ENCODE measurements at places on chromosomes 1 and 21.

- DNase-seq: no peak
Observed at GRCh38 chr1:29498126-29499103, 262.1 kb downstream of the PTPRU start.

GRCh38 chr1:21873761-21874160 lies 61.7 kb downstream of the LDLRAD2 start:
- no peak for DNase-seq

DNA sequence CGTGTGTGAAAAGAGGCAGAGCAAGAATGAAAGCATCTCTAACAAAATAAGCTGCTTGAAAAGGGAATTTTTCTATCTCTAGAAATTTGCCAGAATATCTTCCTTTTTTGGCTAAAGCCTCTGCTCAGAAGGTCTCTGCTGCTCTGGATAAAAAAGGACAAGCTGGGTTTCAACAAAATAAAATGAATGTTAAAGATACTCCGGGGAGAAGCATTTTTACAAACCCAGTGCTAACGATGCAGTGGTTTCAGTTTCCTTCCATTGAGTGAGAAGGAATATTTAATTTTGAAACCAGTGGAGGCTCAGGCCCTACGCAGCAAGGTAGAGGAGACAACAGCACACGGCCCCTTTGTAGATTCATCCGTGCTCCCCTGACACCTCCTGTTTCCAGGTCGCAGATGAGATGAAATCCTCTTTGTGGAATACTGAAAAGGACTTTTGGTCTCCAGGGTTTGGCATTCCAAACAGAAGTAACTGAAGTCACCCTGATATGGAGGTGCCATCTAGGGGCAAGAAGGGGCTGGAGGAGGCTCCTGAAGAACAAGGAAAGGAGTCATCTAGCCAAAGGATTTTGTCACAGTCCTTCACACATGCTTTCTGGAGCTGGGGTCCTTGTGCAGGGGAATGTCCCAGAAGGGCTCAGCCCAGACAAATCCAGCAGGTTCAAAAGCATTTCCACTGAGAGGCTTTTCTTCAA lies 65.7 kb upstream of the SYT6 start:
- DNase-seq: peak; percentile 28

DNA sequence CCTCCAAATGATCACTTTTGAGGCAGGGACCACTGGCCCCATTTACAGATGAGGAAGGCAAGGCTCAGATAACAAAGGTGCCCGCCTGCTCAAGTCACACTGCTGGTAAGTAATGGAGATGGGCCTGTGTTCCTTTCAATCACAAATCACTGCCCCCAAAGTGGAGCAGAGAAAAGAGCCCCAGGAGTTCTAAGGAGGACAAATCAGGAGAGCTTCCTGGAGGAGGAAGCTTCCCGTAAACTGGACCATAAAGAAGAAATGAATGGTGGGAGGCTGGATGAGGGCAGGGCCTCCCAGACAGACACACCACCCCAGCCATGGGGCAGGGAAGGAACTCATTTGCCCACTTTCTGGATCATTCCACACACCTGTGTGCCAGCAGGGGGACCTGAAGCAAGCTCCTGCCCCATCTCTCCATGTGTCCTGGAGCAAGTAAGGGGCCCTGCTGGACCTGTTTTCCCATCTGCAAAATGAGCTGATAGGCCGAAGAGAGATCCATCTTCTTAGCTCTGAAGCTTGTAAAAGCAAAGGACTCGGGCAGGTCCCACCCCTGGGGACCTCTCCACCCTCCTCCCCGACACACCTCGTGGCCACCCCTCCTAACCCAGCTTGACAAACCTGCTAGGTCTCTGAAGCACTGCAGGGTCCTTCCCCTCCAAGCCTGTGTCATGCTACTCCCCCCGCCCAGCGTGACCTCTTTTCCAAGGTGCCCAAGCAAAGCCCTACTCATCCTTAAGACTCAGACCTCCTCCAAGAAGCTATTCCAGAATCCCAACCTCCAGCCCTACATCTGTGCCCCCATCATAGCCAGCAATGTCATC lies 5.5 kb downstream of the LAPTM5 start:
- no peak for DNase-seq

GRCh38 chr1:241963722-241964121 lies 6.2 kb downstream of the BECN2 start:
- DNase-seq: no peak

DNA sequence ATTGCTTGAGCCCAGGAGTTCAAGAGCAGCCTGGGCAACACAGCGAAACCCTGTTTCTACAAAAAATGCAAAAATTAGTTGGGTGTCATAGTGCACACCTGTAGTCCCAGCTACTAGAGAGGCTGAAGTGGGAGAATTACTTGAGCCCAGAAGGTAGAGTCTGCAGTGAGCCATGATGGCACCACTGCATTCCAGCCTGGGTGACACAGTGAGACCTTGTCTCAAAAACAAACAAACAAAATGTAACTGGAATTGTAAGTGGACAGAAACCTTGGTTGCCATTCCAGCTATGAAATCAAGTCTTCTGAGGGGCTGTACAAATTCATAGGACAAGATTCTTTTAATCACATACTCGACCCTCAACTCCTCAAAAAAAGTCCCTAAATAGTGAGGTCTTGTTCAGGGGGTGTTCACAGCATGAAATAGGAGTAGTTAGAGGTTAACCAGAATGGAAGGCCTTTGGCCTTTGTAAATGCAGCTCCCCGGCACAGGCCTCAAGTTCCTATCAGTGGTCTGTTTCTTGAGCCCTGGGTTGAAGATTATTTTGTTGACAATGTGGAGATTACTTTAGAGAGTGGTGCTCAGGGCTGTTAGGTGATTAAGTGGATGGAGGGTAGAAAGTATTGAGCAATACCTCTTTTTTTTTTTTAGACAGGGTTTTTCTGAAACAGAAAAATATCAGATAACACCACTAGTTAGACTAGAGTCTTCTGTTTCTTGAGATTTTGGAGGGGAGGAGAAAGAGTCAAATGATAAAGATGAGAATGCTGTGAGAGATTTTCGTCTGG lies 138.7 kb upstream of the ZNF648 start:
- DNase-seq: no peak

DNA sequence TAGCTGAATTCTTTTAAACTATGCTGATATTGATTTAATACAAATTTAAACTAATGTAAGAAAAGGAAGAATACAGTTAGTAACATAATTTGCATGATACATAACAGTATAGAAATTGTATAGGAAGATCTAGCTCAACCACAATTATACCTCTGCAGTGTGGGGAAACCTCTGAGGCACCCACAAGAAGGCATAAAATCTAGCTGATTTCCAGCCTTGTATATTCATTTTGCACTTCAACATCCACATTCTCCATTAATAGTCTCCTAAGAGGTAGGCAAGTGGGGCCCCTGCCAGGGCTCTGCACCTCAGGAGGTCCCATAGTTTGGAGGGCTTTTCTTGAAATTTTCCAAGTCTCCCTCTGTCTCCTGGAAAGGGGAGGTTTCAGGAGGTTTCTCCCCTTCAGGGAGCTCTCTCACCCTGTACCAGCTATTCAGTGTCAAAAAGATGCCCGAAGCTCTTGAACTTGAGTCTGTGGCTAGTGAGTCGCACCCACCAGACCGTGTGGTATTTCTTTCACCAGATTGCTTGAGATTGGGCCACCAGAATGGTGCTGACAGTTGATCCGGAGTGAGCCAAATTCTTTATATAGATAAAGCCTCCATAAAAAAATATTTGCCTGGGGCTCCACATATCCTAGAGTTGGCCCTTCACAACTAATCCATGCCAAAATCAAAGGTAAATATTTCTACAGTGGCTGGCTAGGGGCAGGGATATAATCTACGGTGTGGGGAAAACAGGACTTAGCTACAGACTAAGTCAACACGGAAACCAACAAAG lies 108.2 kb downstream of the TIAM1 start:
- no peak for DNase-seq

GRCh38 chr1:153805042-153805745 lies 30.0 kb downstream of the SLC27A3 start:
- DNase-seq: peak; percentile 68

DNA sequence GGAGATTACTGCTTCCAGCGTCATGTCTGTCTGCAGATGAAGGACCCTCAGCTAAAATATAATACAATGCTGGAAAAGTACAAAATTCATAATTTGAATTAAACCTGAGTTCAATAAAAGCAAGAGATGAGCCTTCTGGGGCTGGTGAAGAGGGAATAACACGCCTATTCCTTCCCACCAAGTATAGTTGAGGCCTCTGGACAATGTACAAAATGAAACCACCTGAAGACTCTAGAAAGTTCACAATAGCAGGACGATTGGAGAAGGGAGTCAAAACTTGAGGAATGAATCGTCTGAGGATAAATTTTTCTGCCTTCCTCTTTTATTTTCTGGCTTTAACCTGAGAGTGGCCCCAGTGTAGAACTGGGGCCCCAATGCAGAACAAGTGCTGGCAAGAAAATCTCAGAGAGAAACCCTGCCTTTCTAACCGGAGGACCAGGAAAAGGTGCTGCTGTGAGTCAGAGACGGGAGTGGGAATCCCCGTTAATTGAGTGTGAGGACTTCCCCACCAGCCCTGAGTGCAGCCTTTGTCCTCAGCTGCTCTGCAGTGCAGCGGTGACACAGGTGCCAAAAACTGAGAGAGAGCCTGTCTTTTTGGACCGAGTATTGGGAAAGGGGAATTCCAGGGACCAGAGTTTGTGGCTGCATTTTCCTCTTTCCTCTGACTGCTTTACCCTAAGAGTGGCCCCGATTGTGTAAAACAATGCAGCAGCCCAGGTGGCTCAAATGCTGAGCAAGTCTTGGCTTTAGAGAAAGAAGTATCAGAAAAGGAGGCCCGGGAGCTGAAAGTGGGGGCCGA lies 264.9 kb downstream of the DYRK1A start:
- no peak for DNase-seq

DNA sequence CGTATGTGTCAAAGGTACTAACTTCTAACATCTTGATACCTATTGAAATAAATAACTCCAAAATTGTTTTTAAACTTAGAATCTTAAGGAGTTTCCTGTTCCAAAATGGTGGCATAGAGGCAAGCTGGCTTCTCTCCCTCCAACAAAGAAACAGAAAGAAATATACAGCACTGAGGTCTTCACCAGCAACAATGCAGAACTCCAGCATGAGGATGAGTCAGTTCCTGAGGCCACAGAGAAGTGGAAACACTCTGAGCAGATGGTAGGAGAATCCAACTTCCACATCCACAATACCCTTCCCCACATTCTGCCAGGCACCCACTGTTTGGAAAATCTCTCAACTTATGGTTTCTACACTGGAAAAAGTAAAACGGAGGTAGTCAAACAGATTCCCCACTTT lies 12.2 kb upstream of the PPIH start:
- no peak for DNase-seq

DNA sequence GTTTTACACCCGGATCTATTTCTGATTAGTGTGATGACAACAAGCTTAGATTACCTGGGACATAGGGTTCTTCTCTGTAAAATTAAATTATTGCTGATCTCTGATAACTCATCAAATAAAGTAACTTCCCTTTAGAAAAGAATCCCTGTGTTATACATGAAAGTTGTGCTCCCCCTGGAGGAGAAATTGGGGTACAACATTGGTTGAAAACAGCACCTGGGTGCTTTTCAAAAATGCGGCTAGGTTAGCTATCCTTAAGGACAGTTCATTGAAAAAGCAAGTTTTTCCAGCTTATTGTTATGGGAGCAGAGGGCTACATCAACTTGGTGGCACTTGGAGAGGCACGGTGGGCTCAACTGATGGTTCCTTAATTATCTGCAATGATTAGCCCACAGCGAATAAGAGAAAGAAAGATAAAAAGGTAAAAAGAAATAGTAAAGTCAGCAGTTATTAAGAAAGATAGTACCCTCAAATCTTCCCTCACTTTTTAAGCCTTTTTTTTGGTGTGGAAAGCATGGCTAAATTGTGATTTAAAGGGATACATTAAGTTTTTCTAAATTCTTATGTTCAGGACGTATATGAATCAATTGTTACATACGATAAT lies 97.8 kb downstream of the FMN2 start:
- DNase-seq: peak; percentile 36

DNA sequence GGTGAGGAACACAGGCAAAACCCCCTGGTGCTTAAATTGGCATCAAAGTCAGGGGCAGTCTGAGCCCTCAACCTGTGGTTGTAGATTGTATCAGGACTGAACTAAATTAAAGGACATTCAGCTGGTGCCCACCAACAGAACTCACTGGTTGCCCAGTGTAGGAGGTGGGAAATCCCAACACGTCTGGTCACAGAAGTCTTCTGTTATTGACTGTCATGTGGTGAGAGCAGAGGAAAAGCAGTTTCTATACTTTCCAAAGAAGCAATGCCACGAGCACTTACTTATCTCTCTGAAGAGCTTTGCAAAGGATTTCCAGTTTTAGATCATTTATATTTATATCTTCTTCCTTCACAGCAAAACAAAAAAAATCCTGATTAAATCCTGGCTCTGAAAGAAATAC lies 15.0 kb upstream of the ACTA1 start:
- DNase-seq: no peak

- no peak for DNase-seq
Observed at GRCh38 chr1:81584398-81584797, 216.3 kb upstream of the ADGRL2 start.

All from GM03348 (cell line).